ENCODE measurements at places on chromosomes 7 and 10.

GRCh38 chr7:30782690-30783089 is 11.5 kb downstream of the MINDY4 start:
- DNase-seq = no peak

DNA sequence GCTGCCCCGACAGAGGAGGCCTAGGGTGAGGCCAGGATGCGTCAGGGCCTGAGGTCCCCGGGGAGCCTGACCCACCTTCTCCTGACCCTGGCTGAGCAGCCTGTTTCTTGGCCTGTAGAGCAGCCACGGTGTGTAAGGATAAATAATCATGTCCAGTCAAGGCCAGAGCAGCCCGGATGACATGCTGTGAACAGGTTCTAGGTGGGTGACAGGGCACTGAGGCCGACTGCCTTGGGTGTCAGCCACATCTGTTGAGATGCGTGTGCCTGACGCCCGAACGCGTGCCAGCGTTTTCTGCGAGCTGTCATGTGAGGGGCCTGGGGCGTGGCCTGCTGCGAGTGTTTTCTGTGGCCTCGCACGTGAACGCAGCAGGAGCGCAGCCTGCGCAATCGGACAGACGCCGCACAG is 118.3 kb downstream of the FAM53B start:
- DNase-seq = no peak

GRCh38 chr10:8035006-8035640 is 19.4 kb upstream of the GATA3 start:
- no peak for DNase-seq

GRCh38 chr7:14095233-14095950 is 105.9 kb upstream of the ETV1 start:
- DNase-seq = no peak

- no peak for DNase-seq
These were observed 66.0 kb downstream of the ST7 start for GRCh38 chr7:117019287-117019686.

GRCh38 chr10:14247377-14248116 is 83.2 kb downstream of the FRMD4A start:
- no peak for DNase-seq

DNA sequence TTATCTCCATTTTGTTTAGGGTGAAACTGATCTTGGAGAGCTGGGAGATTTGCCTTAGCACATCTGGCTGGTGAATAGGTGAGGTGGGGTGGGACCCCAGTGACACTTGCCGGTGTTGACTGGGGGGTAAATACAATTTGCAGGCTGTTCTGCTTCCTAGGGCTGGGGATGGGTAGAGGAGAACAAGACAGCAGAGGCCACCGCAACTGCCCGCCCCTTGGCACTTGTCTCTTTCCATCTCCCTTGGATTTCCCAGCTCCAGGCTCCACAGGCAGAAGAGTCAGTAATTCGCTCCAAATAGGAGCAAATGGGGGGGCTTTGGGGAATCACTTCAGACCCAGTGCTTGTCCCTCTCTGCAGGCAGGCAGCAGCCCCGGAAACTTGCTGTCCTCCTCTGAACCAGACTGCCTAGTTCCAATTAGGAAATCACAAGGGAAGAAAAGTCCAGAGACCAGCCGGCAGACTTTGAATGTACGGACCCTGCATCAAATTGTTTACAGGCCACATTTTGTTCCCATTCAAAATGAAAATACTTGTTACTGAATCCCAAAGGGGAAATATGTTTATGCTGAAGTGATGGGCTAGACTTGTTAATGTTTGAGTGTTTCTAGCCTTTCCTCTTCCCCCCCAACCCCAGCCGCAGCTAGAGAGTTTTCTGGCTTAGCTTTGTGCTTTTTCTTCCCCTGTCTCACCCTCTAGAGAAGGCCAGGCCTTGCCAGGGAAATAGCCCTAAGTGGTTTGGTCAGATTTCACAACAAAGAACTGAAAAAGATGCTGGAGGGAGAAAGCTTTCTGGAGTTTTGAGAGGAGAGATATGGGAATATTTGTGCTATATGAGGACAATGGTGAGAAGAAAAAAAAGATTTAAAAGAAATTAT is 10.0 kb upstream of the INPP5F start:
- no peak for DNase-seq

GRCh38 chr10:30093303-30093950 is 34.0 kb upstream of the JCAD start:
- no peak for DNase-seq

GRCh38 chr7:14432924-14433323 is 443.5 kb upstream of the ETV1 start:
- DNase-seq = no peak

Measured in NCI-H526 treated with DMSO at 0.1 percent for 48 hours (cell line).